Stimulated activated CD4-positive, alpha-beta T cell treated with anti-CD3 and anti-CD28 coated beads, TNF-alpha, amount 100 ng/mL, for 1 hour (primary cell): ENCODE measurements at places on chromosomes 2 and 18.

DNA sequence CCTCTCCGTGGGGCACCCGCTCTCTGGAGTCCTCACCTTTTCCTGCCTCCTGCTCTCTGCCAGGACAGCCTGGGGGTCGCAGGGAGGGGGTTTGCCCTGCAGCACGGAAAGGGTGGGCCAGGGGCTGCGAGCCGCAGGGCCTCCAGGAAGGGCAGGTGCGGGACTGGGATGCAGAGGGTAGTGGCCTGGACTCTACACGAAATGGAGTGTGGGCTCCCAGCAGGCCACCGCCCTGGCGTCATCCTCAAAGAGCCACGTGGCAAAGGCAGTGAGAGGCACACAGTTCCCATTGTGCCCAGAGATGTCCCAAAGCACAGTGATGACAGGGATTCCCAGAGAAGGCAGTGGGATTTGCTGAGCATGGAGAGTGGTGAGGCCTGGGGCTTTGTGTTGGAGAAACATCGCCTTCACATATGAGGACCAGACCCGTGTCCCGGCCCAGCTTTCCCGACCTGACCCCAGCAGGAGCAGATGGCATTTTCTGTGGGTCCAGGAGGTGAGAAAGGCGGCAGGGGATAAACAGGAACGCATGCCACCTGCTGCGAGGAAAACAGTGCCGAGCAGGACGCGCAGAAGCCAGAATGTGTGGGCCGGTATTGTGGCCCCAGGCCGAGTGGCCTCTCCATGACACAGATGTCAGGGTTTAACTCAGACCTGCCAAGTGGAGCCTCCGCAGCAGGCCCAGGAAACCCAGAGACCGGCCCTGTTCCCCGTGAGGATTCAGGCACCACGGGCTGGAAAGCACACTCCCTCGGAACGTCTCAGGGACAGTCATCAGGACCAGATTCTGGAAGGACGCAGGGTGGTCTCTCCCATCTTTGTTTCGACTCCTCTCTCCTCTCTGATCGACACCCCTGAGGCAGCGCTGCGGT lies 855.5 kb upstream of the SALL3 start:
- DNase-seq, result no peak

- no peak for DNase-seq
These were observed 393.9 kb upstream of the TCF4 start for GRCh38 chr18:55981712-55982475.

DNA sequence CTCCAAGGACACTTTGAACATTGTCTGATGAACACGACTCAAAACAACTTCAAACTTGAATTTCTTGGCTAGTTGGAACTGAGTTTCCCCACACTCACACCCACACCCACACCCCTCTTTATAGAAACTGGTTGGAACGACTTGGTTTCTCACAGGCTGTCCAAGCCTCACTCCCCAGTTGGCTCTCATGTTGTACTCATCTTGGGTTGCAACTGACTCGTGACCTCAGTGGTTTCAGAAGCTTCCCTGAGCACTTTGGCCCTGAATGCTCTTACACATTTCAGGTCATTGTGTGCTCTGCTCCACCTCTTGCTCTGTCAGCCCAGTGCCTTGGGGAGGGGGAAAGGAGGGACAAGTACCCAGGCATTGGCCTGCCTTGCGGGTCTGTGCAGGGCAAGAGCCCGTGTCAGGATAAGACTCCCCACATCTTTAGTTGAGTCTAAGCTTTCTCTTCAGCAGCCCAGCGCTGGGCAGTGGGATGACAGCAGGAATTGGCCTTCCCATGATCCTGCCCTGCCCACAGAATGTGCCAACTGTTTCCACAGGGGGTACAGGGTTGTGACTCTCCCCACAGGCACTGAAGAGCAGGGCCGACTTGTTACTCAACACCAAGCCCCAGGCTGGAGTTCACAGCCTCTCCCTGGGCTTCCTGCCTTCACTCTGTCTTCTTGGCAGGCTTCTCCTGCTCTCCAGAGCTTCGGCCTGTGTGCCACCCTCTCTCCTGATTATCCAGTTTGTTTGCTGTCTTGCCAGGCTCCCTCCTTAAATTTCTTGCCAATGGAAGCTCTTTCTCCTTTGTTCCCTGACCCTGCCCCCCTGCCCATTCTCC lies 104.6 kb downstream of the RTN4 start:
- no peak for DNase-seq

DNA sequence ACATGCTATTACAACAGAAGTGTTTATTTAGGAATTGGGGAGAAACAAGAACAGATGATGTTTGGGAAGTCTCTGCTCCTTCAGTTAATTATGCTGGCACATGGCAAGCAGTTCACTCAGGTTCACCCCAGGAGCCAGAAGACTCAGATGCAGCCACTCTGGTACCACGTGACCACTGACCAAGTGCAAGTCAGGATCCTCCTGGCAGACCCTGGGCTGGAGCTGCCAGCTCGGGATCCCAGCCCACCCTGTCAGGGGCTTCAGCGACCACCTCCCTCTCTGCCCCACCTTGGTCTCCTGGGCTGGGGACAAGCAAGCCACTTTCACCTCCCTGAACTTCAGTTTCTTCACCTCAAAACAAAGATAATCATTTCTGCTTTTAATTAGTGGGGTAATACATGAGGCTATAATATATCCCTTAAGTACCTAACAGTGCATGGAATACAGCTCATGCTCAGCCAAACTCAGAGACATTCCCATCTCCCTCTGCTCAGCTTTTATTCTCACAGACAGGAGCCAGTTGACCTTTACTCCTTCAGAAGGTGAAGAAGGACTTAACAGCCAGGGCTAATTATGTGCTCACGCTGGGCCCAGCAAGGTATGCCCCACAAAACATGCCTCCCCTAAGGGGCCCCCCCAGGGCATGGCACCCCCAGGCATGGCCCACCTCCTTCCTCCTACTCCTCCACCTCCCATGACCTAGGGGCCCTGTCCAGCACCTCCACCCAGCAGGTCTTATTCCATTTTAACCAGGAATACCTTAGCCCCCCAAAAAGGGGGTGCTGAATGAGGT lies 11.8 kb downstream of the CRACDL start:
- DNase-seq, result no peak

DNA sequence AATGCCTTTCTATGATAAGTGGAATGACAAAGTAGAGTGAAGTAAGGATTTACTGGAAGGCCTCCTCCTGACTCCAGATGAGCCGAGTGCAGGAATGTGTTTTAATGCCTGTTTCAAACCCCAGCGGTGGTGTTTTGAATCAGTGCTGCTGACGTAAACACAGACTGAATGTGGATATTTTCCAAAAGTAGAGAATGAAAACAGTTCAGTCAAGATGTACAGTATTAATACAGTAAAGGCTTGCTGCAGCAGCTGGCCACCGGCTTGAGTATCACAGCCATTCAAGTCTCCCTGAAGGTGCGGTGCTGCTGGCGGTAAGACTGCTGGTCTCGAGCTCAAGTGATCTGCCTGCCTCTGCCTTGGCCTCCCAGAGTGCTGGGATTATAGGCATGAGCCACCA lies 46.7 kb downstream of the ARHGAP28 start:
- DNase-seq, result no peak

DNA sequence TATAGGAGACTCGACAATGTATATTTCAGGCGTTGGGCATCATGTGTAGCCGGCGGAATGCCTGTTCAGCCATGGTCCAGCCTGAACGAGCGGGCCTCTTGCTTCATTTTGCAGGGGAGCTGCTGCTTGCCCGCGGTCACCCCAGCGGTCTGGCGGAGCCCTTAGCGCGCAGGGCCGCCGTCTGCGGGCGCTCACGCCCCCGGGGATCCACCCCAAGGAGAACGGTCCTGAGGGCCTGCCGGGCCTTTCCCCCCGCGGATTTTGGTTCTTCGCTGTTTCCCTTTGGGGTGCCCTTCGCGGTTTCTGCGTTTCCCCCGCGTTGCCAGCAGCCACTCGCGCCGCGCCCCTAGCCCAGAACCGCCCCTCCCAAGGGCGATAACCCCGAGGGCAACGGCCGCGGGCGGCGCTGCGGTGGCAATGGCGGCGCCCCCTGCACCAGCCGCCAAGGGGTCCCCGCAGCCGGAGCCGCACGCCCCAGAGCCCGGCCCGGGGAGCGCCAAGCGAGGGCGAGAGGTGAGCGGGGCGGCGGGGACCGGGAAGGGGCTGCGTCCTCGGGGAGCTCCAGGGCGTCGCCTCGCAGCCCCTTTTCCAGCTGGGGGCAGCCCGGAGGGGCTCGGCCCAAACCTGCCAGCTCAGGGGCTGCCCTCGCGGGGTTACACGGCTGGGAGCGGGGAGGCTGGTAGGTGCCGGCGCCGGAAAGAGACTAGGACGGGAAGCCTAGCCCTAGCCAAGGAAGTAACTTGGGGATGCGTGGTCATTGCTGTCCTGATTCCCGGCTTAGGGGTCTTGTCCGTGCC lies at the start of gene MFSD2B:
TSS of gene MFSD2B (plus strand) at position 406 of the 797 bp plus-strand sequence. CDS start at position 418, 12 bp downstream.
- no peak for DNase-seq

GRCh38 chr2:8394131-8394530 lies 287.7 kb upstream of the ID2 start:
- no peak for DNase-seq

DNA sequence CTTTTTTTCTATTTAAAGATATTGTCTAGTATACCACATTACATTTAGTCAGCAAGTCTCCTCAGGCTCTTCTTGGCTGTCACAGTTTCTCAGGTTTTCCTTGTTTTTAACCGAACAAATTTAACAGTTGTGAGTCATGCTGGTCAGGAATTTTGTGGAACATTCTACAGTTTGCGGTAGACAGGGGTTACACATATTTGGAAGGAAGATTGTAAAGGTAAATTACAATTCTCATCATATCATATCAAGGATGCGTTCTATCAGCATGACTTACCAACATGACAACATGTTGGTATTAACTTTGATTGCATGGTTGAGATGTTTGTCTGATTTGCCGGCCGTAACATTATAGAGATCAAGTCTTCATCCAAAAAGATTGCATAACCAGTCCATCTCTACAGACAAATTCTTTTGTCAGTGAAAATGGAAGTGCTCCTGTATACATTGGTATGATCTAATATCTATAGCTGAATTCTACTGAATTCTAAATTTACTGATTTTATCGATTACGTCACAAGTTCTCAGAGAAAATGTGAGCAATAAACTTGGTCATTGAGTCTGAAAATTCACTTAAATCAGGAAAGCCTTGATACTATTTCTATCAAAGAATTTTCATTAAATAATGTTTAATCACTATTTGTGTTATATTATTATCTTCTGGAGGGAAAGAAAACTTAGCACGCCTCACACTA lies 664.4 kb upstream of the SLC8A1 start:
- DNase-seq, result no peak

DNA sequence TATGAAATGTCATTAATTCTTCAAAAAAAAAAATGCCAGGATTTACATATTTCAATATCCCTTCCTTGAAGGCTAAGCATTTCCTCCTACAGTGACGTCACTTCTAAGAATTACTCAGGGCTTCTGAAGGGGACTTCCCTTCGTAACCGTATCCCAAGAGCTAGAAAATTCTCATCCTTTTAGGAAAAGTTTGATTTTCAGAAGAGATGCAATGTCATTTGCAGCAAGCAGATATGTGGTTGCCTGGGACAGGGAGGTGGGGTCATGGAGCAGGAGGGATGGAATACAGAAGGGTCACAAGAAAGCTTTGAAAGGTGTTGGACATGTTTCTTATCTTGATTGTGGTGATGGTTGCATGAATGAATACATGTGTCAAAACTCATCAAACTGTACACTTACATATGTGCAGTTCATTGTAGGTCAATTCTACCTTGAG lies 97.0 kb upstream of the ATL2 start:
- DNase-seq, result no peak

DNA sequence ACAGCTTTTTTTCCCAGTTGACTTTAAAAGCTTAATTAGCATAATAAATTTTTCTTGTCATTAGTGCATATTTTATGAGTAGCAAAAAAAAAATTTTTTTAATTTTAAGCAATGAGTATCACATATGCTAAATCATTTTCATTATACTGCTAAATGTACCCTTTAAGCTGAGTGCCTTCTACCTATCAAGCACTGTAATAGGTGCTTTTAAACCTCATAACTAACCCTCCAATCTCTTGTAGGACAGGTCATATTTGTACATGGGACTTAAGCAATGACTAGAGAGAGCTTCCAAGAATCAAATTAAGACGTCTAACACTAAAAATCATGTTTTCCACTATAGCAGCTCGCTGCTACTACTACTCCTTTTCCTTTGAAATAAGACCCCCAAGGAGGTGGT lies 7.4 kb downstream of the XPO1 start:
- DNase-seq, result no peak

DNA sequence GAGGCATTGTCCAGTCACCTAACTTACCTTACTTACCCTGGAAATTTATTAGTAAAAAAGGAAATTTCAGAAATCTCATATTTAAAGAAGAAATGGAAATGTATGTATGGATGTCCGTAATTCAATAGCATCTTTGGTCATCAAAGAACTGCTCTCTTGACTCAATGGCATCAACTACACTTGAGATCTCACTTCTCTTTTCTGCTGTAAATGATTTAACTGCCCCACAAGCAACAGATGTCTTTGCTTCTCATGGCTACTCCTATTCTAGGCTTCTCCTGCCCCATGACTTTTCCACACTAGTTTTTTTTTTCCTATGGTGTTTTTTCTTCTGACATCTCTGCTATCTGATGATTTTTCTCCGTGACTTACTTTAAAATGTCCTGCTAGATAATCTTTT lies 34.0 kb upstream of the ERMN start:
- no peak for DNase-seq

DNA sequence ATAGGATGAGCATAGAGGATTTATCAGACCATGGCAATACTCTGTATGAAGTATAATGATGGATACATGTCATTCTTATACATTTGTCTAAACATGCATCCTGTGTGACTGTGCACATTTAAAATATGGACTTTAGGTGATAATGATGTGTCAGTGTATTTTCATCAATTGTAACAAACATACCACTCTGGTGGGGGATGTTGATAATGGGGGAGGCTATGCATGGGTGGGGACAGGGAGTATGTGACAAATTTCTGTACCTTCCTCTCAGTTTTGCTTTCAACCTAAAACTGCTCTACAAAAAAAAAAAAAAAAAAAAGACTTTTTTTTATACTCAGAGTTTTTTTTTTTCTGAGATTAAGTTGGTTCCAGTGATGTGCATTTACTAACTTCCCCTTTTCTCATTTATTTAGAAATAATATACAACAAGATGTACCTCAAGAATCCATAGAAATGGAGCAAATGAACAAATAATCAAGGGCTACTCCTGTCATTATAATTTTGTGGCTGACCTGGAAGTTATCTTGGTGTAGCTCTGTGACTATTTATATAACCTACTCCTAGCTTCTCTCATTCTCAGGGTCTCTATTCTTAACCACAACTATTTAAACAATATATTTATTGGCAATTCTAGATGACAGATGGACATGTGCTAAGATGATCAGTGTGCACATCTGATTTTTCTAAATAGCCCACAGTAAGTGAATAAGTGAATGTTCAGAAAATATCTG lies 108.9 kb upstream of the ITGA4 start:
- DNase-seq, result no peak

- DNase-seq, result no peak
These were observed 88.0 kb downstream of the LTBP1 start for GRCh38 chr2:33034784-33035183.

GRCh38 chr2:230650585-230651137 lies 62.0 kb upstream of the CAB39 start:
- DNase-seq, result no peak

GRCh38 chr2:65057054-65057375 lies 799 bp downstream of the CEP68 start:
- DNase-seq, result no peak

- DNase-seq, result no peak
These were observed 70.3 kb upstream of the DOCK10 start for GRCh38 chr2:225112362-225113126.

- DNase-seq, result no peak
These were observed 13.9 kb downstream of the AFTPH start for GRCh38 chr2:64537991-64538390.

- no peak for DNase-seq
These were observed 27.5 kb downstream of the MYOM1 start for GRCh38 chr18:3192286-3192685.
